ENCODE measurements at places on chromosomes 12 and 14. TPM values are rescaled to one million over a fixed set of nuclear protein-coding genes. Genes with fewer than 3 reads are reported as not detected.

DNA sequence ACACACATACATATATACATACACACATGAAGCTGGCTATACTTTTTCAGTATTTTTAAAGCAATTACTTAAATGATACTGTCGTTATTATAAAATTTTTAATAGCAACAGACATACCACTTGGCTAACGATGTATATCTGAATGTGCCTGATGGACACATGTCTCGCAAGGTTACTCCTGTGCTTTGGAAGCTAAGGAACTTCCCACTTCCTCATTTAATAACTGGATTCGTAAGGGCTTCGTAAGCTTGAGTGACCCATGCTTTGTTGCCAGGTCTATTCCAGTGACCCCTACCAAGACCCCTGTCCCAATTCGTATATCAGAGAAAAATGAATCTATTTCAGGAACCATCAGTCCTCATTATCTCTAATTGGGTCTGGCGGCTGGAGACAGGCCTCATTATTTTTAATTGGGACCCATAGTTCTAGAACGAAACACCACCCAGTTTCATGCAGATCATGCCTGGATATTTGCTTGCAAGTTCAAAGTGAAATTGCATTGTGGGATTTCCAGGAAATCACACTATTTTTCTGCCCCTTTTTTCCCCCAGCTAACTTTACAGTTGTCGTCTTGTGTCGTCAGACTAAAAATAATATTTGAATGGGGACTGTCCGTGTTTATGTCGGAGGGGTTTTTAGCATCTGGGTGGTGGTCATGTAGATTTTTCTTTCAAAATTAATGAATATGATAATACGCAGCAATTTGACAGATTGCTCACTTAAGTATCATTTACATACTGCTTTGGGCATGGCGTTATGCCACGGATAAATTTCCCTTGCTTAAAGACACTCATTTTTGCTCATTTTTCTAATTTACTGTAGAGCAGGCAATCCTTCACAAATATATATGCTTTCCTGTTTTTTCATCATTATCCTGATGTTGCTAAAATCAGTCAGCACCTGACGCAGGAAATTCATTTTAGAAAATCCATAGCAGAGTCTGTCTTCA lies 17.1 kb upstream of the MYO1H start:
- no peaks in the 10 kb centered on the region for H3K27me3 ChIP-seq
- DNase-seq = no peak
- no peak overlapping the region for H3K27ac ChIP-seq
- H3K4me3 ChIP-seq = no peak overlapping the region
- no peaks in the 10 kb centered on the region for H3K4me1 ChIP-seq

DNA sequence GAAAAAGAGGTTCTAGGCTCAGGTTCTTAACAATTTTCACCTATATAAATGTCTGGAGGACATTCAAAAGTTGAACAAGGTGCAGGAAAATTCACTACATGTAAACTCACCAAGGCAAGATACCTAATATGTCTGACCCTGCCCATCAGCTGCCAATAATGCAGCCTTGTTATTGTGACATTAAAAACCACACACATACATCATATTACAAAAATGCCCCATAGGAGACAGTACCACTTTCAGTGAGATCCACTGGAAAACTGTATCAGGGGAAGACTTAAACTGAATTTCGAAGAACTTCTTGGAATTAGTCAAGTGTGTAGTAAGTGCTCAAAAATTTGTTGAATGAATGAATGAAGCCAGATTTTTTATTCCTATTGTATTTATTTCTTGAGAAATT lies 83.1 kb downstream of the KICS2 start:
- H3K36me3 ChIP-seq = no peaks in the 10 kb centered on the region
- H3K4me1 ChIP-seq = no peaks in the 10 kb centered on the region
- no peaks in the 10 kb centered on the region for H3K27me3 ChIP-seq
- H3K4me3 ChIP-seq = no peak overlapping the region

GRCh38 chr12:111636209-111636945 lies 37.3 kb upstream of the ATXN2 start:
- H3K4me3 ChIP-seq = no peak overlapping the region
- DNase-seq = peak; percentile 31
- no peaks in the 10 kb centered on the region for H3K4me1 ChIP-seq
- H3K36me3 ChIP-seq = no peaks in the 10 kb centered on the region
- no peaks in the 10 kb centered on the region for H3K27me3 ChIP-seq
- H3K27ac ChIP-seq = no peak overlapping the region

DYNLL1 gene
- 359 TPM for total RNA-seq

DNA sequence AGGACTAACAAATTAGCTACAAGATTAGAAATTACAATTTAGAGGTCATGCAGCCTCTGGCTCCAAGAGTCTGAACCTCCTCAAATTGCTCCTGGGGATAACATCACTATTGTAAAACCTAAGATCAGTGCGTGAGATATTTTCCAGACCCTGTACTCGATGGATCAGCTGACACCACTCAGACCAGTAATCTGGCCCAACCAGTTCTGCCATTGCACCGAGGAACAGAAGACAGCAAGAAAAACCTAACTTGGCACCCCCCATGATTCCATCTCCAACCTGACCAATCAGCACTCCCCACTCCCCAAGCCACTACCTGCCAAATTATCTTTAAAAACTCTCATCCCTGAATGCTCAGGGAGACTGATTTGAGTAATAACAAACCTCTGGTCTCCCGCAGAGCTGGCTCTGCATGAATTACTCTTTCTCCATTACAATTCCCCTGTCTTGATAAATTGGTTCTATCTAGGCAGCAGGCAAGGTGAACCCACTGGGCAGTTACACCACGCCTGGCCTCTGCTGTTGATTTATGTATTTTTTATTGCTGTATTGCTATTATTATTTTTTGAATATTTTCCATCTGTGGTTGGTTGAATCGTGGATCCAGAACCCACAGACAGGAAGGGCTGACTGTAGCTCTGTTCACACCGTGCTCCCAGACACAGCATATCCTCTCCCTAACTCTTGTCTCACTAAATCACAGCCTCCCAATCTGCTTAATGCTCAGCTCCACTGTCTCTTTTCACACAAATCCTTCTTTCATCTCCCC lies 9.2 kb downstream of the HEBP1 start:
- H3K36me3 ChIP-seq = no peaks in the 10 kb centered on the region
- no peak overlapping the region for H3K27ac ChIP-seq
- DNase-seq = no peak
- H3K4me1 ChIP-seq = peaks cover 3% of the 10 kb centered on the region

DNA sequence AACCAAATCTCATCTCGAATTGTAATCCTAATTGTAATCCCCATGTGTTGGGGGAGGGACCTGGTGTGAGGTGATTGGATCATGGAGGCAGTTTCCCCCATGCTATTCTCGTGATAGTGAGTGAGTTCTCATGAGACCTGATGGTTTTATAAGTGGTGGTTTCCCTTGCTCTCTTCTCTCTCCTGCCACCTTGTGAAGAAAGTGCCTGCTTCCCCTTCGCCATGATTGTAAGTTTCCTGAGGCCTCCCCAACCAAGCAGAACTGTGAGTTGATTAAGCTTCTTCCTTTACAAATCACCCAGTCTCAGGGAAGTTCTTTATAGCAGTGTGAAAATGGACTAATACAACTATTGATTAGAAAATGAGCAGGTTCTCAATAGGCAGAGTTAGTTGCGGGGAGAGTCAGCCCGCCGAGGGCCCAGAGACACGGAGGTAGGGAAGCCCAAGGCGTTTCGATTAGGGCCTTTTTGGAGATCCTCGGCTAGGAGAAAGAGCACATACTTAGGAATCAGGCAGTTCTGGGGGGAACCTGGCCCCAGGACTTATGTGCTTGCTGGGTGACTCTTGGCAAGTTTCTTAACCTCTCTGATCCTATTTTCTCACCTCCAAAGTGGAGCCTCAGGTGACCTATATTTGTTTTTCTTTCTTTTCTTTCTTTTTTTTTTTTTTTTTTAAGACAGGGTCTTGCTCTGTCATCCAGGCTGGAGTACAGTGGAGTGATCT lies 65.7 kb downstream of the MVK start:
- H3K4me3 ChIP-seq = no peak overlapping the region
- H3K27me3 ChIP-seq = no peaks in the 10 kb centered on the region
- H3K4me1 ChIP-seq = no peaks in the 10 kb centered on the region
- no peak for DNase-seq
- no peaks in the 10 kb centered on the region for H3K36me3 ChIP-seq

- H3K27me3 ChIP-seq = no peaks in the 10 kb centered on the region
- H3K36me3 ChIP-seq = no peaks in the 10 kb centered on the region
- H3K4me3 ChIP-seq = no peak overlapping the region
Observed at GRCh38 chr14:35134329-35135123, 12.2 kb downstream of the PRORP start.

ERBB3 gene
- 158 TPM for total RNA-seq

C14orf132 gene
- 3.6 TPM for total RNA-seq

- DNase-seq = no peak
- H3K36me3 ChIP-seq = peaks cover 11% of the 10 kb centered on the region
- H3K4me3 ChIP-seq = no peak overlapping the region
Observed at GRCh38 chr12:121423253-121423652, 23.3 kb downstream of the RNF34 start.

- H3K27me3 ChIP-seq = no peaks in the 10 kb centered on the region
- no peak overlapping the region for H3K4me3 ChIP-seq
- H3K27ac ChIP-seq = no peak overlapping the region
- no peaks in the 10 kb centered on the region for H3K4me1 ChIP-seq
- DNase-seq = no peak
- H3K36me3 ChIP-seq = no peaks in the 10 kb centered on the region
Observed at GRCh38 chr12:102501773-102502172, 21.4 kb upstream of the IGF1 start.

Measured in colonic mucosa (tissue), 4 donors.